ENCODE measurements at places on chromosomes 2 and 18.

DNA sequence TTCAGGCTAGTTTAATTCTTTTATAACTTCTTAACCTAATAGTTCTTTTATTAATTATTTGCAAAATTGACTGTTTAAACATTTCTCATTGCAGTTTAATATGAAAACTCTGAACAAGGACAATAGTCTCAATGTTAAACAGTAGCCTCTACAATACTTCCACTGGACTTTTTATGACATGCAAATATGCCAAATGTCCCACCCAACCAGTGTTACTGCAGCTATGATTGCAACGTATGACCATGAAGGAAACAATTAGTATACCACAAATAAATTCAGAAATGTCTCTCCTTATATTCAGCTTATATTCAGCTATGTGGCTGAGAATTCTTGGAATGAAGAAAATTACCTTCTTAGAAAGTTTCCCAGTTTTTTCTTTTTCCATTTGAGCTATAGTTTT lies 688.6 kb downstream of the DCC start:
- DNase-seq, result no peak

- DNase-seq, result no peak
These were observed 32.1 kb downstream of the TNFRSF11A start for GRCh38 chr18:62357079-62357719.

DNA sequence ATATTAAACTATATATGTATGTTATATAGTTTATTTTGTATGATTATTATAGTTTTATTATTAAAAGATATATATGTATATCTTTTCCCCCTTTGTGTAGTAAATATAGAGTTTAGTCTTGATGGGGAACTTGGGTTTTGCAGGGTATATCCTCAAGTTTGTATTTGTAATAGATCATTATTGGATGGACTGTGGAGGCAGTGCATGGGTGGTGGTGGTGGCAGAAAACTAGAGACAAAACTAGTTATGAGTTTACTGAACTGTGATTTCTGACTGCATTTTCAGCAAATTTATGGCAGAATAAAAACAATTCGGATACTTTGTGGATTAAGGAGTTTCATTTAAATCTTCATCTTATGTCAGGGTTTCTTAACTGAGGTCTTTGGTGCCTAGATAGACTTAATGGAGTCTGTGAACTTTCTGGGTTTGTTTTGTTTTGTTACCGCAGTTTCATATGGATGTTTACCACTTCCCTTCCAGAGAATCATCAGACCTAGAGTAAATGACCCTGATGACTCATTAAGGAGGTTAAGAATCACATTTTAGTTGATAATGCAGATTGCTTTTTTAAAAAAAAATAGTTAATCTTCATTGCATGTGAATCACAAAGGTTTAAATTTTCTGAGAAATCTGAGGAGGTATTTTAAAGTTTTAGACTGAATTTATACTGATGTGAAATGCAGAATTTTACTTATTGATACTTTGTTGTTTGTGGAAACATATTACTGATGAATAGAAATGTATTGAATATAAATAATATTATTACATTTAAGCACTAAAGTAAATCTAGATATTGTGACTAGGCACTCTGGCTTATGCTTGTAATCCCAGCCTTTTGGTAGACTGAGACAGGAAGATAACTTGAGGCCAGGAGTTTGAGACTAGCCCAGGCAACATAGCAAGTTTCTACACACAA lies 14.5 kb downstream of the EPC2 start:
- DNase-seq, result no peak

DNA sequence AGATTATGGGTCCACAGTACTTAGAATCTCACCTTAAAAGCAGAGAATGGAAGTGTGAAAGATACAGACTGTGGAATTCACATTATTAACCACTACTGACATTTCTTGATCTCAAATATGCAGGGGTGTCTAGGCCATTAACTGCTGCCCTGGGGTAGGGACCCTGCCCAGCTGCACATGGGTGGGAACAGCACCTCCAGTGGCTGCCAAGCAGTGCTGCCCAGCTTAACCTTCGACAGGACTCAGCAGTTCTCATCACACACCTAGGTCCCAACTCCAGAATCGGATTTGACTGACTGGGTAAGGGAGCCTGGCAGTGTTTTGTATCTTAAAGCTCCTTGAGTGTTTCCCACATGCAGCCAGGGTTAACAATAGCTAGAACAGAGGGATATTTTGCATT lies 14.9 kb downstream of the ERFE start:
- DNase-seq, result no peak

GRCh38 chr18:5488844-5489243 lies 55.0 kb downstream of the EPB41L3 start:
- DNase-seq, result no peak

GRCh38 chr2:95354469-95354901 lies 48.0 kb upstream of the FAHD2A start:
- DNase-seq, result no peak

DNA sequence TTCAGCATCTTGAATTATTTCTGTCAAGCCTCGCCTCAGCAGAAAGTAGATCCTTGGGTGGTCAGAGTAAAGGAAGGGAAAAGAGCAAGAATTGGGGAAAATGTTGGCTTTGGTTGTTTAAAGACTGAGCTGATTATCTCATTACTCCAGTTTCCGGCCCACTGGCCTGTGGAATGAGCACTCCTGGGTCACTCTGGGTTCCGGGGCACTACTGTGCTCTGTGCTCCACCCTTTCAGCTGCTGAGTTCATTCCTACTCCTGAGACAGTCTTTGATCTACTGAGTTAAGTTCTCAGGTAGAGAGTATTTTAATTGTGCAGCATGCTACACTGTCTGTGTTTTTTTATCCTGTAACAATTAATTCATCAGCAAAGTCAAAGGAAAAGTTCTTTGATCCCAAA lies 427.7 kb downstream of the CDH2 start:
- no peak for DNase-seq

GRCh38 chr2:97699765-97700444 lies 13.5 kb upstream of the ZAP70 start:
- peak; percentile 67 for DNase-seq

DNA sequence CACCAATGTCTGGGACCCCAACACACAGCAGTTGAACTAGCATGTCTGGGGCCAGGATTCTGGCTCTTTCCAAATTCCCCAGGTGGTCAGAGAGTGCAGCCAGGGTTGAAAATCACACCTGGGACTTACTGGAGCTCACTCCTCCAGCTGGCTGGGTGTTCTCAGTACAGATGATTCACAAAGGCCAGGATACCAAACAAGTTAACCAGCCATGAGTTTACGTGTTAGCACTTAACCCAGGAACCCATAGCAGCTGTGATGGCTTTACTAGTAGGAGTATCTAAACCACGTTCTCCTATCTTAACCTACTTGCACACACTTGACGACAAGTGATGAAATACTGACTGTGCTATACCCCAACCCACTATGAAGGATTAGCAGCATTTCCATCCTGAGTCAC lies 222.8 kb downstream of the FBXO15 start:
- DNase-seq, result no peak

DNA sequence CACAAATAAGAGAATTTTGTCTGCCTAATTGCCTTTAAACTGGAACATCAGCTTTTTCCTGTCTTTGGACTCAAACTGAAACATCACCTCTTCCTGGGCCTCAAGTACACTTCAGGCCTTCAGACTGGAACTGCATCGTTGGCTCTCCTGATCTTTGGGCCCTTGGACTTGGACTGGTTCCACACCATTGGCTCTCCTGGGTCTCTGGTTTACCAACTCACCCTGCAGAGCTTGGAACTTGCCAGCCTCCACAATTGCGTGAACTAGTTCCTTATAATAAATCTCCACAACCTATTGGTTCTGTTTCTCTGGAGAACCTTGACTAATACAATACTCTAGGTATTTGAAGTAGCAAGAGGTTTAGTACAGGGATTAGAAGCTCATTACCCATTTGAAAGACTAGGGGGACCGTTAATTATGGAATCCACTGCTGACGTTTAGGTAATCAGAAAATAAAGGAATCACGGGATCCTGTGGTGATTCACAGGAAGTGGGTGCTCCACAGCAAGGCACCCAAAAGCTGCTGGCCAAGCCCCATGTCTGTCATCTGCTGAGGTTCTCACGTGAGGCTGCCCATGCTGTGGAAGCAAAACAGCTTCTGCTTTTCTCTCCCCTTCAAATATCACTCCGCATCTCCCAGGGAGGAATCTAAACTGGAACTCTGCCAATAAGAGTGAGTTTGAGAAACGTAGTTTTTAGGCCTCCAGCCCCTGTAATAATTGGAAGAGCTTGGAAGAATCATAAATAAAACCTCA lies 20.0 kb upstream of the SGPP2 start:
- DNase-seq, result no peak

DNA sequence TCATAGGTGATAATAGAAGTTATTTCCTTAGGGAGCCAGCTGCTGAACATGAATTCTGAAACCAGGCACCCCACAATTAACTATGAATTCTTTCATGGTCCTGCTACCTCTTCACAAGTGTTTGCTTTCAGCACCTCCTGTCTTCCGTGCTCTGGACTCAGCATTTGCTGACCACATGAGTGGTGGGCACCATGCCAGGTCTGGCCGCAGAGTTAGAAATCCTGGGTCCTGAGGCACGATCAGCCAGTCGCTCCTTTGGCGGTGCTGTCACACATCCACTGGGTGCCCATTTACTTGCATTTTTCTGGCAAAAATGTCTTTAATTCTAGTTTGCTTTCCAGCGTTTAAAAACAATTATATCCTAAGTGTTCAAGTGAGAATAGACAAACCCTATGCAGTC lies 196.4 kb upstream of the PXDN start:
- peak; percentile 91 for DNase-seq

DNA sequence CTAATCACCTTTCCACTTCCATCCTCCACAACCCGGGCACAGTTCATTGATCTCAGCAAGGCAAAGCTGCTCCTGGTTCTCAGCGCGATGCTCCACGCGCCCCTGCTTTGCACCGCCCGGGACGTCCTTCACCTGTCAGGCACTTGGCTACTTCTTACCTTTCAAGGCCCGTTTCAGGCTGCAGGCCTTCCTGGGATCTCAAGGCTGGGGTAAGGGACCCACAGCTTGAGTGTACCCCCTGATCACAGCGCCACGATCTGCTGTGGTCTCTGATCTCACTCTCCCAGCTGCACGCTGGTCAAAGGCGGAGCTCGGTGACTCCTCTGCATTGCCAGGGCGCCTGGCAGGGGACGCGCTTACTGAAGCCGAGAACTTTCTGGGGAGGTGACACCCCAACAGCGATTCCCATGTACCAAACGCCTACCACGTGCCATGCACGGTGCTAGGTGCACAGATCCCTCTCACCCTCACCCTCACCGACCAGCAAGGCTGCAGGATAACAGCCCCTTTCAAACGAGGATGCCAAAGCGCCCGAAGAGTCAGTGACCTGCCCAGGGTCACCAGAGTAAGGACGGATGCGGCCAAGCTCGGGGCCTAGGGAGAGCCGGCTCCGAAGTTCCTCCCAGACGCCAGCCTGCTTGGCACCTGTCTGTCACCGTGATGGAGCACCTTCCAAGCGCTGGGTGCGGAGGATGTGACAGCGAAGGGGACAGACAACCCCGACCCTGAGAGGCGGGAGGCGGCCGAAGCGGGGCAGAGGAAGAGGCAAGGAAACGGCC lies 818 bp downstream of the ITGB1BP1 start:
- DNase-seq, result peak; percentile 71

GRCh38 chr2:239395524-239395923 lies 5.3 kb downstream of the HDAC4 start:
- no peak for DNase-seq

DNA sequence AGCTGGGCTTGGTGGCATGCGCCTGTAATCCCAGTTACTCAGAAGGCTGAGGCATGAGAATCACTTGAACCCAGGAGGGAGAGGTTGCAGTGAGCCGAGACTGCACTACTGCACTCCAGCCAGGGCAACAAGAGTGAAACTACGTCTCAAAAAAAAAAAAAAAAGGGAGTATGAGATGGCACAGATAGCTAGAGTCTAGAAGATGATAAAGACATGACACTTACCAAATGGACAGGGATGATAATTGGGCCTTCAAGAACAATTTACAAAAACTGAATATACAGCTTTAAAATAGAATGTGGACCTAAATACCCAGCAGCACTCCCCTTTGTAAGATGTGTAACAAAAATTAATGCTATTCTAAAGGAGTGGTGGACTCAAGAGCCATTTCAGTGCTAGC lies 2.7 kb downstream of the METTL4 start:
- DNase-seq, result no peak

- DNase-seq, result no peak
These were observed 48.2 kb downstream of the RPL37A start for GRCh38 chr2:216546641-216547403.

DNA sequence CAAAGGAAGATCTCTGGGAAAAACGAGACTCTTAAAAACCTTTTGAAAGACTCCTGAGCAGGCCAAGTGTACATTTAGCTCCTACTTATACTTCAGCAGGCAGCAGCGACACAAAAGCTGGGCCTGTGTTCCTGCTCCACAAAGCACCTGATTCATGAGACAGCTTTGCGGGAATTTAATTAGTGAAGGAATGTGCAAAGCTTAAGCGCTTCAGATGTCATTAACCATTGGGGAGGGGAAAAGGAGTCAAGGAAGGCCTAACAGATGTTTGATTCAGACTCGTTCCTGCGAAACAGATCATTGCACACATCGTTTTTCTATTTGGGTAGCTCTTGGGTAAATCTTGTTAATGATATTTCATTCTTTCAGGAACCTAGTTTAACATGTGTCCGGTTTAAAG lies 125.9 kb downstream of the MAIP1 start:
- DNase-seq, result no peak

- no peak for DNase-seq
These were observed 118.9 kb upstream of the ARL4C start for GRCh38 chr2:234615643-234616356.

DNA sequence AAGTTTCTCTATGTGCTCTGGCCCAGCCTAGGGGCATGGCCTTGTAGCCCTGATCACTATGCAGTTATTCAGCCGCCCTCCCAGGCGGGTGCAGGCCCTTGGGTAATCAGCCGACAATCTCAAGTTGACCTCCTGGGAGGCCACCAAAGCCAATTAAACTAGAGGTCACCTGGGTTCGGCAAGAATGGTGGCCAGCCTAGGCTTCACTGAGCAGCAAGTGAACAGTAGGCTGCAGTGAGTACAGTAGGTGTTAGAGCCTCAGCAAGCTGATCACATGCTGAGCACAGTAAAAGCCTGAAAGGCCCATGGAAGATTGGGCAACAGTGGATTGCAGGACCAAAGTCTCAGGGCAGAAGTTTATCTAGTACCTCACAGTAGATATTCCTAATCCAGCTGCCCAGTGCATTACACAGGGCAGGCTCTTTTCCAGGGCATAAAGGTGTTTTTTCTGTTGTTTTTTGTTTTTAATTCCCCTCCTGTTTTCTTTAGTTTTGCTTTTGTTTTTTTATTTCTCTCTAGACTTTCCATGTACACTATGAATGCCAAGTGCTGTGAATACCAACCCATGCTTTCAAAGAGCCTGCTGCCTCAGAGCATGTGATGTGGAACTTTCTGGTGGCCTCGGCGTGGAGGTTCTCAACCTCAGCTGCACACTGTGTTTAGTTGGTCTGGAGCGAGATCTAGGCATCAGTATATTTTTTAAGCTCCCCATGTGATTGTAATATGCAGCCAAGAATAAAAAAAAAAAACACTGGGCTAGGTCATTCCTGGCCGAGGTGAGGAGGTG lies 55.9 kb upstream of the ATL2 start:
- no peak for DNase-seq
